Kasumi-1 (cell line): ENCODE measurements at places on chromosomes 16 and 17.

GRCh38 chr16:78936060-78936459 lies 664.5 kb downstream of the MAF start:
- no peak for DNase-seq

DNA sequence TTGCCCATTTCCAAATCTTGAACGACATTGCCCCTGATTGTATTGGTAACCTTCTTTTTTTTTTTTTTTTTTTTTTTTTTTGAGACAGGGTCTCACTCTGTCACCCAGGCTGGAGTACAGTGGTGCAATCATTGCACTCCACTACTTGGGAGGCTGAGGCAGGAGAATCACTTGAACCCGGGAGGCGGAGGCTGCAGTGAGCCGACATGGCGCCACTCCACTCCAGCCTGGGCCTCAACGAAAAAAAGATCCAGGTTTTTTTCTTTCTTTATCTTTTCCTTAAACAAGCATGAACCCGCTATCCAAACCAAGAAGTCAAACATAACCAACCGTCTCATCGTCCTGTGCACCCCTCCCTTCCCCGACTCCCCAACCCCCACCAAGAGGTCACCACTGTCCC lies 47.6 kb upstream of the RPH3AL start:
- DNase-seq, result no peak

GRCh38 chr17:58591455-58591854 lies 77.0 kb upstream of the MTMR4 start:
- no peak for DNase-seq

DNA sequence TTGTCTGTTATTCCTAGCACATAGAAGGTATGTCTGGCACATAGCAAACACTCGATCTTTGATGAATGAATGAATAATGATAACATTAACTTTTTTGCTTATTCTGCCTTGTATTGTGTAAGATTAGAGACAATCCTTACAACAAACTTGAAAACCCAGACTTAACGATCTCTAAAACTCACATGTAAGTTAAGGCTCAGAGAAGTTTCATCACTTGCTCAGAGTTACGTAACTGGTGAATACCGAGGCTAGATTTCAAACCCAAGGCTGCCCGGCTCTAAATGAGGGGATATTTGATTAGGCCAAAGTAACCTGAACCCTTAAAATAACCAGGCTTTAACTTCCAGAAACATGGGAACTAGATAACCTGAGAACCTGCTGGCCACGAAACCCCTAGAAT lies 22.3 kb downstream of the CAPNS2 start:
- DNase-seq, result no peak

DNA sequence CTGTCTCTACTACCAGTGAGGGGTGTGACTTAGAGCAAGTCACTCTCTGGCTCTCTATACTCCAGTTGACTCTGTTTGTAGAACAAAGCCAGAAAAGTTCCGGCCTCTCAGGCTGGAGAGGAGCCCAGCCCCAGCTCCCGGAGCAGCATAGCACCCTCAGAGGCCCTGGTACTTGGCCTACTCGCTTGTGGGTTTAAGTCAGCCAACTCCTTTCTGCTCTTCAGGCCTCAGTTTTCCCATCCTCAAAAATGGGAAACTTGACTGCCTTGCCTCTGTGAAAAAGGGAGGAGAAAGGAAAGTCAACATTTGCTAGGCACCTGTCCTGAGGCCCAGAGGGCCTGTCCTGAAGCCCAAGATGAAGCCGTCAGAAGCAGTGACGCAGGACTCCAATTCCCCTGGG lies 1.1 kb downstream of the CHST6 start:
- DNase-seq, result no peak

GRCh38 chr16:30760001-30760559 lies 1.8 kb downstream of the CFAP119 start:
- DNase-seq, result no peak

DNA sequence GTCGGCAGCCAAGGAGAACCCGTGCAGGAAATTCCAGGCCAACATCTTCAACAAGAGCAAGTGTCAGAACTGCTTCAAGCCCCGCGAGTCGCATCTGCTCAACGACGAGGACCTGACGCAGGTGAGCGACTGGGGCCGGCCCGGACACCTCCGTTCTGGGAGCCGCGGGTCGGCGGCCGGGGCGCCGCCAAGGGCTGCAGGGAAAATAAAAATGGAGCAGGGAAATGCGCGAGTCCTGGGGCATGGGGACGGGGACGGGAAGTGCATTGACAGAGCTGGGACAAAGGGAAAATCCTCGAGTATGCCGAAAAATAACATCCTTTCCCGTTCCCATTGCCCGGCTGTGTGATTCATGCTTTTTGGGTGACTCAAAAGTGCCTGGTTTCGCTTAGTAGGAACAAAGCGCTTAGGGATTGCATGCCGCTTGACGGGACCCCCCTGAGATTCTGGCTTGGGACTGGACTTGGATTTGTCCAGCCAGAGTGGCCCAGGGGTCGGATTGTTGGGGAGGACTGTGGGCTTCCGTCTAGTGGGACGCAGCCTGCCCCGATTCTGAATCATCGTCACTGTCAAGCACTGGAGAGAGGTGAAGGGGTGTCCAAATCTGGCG lies 699 bp downstream of the MPRIP start:
- no peak for DNase-seq

DNA sequence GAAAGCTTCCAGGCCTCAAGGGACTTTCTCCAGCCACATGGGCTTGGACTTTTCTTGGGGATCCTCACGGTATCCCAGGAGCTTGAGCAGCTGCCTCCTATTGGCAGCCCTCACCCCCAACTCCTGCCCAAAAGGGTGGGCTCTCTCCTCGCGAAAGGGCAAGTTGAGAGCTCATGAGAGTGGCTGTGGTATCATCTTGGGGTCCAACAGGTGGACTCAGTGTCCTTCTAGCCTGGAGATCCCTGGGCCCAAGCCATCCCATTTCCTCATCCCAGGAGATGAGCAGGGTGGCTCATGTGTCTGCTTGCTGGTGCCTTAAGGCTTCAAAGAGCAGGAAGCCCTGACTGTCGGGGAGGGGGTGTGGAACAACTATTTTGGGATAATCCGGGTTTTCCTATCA lies 17.7 kb downstream of the TBX4 start:
- DNase-seq, result no peak

GRCh38 chr17:69412251-69412671 lies 2.2 kb upstream of the MAP2K6 start:
- DNase-seq, result no peak

- DNase-seq, result peak; percentile 20
Observed at GRCh38 chr17:52170963-52171572, 12.6 kb upstream of the CA10 start.

DNA sequence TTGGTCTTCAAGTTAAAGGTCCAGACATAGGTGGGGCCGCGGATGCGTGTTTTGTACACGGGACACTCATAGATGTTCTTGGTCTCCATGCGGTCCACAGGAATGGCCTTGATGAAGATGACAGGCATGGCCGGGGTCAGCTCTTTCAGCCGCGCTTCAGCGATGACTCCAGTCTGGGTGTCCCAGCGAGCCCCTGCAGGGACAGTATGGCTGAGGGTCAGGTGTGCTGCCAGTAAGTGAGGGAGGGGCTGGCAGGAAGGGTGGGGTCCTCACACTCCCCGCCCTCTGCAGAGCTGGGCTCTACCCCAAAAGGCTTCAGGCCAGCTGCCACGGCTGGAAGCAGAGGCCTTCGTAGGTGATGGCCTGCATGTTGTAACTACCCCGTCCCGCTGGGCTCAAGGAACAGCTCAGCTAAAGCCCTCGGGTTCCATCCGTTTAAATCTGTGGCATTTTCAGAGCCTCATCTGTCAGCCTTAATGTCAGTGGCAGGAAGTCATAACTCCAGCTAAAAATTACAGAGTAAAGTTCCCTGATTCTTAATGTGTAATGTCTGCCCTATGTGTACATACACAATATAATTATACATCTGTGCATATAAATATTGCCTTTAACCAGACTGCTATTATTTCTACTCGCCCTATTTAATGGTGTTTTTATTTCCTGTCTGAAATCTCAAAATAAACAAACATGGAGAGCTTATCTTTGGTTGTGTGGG lies 45.7 kb downstream of the PGS1 start:
- no peak for DNase-seq

DNA sequence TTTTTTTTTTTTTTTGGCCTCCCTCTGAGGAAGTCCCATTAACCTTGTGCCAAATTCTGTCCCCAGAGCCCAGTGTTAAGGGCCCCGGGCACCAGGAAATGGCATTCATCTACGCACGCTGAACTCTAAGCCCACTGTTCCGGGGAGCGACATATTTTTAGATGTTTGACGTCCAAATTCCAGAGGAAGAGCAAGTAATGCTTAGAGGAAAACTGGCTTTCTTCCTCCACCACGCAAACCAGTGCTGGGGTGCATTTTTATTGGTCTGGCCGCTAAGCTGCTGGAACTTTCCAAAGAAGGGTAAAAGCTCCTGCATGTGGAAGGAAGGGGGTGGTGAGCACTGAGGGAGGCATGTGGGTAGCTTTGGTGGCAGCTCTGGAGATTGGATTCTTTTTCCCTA lies 8.3 kb downstream of the WFDC1 start:
- no peak for DNase-seq

GRCh38 chr17:80826955-80827645 lies 164.5 kb upstream of the CHMP6 start:
- peak; percentile 84 for DNase-seq

DNA sequence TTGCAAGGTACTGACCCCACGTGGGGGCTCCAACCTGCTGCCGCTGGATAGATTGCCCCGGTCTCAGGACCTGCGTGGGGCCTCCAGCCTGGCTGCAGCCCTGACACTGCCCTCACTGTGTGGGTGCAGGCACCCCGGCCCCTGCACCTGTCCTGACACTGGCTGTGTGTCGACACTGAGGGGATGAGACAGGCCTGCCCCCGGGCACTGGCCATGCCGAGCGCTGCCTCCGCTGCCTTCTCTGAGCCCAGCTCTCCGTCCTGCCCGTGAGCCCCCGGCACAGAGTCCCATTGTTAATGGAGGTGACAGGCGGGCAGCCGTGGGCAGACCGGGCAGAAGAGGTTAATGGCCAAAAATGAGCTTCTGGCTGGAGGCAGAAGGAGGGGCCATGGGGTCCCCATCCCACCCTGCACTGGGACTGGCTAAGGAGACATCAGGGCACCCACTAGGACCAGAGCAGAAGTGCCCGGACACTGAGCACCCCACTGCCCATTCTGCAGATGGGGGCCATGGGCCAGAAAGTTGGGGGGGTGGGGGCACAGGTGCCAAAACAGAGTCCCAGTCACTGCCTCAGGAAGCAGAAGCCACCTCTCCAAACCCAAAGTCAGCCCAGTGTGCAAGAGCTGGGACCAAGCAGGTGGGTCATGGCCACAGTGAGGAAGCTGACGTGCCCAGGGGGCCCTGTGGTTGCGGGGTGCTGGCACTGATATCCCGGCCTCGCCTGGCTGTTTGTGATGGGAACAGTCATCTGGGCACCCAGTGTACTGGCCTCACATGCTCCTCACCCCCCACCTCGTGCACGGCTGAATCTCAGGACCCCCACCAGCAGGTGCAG lies 2.5 kb upstream of the PRR35 start:
- no peak for DNase-seq

- no peak for DNase-seq
Observed at GRCh38 chr16:57352636-57353047, 5.9 kb upstream of the CCL22 start.

GRCh38 chr16:24980077-24980793 lies 34.9 kb downstream of the ARHGAP17 start:
- no peak for DNase-seq

DNA sequence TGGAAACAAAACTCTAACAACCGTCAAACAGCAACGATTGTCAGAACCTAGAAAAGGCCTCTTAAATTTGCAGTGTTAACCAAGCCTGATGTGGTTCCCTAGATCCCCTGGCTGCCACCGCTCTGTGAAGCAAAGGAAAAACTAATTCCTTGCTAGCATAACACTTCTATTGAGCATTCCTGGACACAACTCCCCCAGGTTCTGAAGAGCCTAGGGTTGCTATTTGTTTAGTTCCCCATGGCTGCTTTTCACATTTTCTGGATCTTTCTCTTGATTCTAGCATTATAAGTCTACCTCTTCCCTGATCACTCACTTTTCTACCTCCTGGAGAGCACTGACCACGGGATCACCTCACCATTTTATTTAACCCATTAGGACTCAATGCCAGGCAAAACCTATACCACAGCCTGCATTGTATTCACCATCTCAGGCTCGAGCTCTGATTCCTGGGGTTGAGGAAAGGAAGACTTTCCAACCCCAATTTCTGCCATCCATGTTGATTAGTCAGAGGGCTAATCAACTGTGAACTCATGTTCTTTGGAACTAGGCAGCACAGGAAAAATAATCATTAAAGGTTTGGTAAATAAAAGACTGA lies 692 bp upstream of the KCNJ16 start:
- DNase-seq, result no peak

GRCh38 chr17:64611369-64611768 lies 50.7 kb downstream of the SMURF2 start:
- no peak for DNase-seq

- DNase-seq, result no peak
Observed at GRCh38 chr16:4333308-4333638, 17.4 kb downstream of the GLIS2 start.

- DNase-seq, result no peak
Observed at GRCh38 chr17:34740565-34741520, 161.5 kb downstream of the TMEM132E start.

DNA sequence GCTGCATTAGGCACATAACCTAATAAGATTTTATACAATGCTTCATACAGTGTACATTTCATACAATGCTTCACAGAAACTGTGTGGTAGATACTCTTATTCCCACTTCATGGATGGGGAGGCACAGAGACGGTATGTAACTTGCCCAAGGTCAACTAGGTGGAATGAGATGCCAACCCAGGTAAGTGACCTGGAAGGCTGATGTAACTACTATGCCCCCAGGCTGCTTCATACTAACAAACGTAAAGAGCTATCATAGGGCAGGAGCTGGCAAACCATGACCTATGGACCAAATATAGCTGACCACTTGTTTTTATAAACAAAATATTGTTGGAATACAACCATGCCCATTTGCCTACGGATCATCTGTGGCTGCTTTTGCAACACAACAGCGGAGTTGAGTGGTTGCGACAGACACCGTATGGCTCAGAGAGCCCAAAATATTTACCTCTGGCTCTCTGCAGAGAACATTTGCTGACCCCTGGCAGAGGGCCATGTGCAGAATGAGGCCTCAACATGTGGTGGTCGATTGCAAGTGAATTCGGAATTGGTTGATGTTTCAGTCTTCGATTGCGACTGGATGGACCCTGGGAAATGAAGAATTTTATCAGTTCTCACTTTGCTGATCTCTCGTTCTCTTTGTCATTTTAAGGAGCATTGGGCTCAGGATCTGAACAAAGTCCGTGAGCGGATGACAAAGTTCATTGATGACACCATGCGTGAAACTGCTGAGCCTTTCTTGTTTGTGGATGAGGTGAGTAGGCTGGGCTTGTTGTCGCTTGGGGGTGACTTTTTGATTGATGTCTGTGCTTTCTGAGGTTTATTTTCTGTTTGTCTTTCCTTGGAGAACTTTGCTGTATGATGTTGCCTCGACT lies 109.7 kb downstream of the PLCG2 start:
- no peak for DNase-seq

DNA sequence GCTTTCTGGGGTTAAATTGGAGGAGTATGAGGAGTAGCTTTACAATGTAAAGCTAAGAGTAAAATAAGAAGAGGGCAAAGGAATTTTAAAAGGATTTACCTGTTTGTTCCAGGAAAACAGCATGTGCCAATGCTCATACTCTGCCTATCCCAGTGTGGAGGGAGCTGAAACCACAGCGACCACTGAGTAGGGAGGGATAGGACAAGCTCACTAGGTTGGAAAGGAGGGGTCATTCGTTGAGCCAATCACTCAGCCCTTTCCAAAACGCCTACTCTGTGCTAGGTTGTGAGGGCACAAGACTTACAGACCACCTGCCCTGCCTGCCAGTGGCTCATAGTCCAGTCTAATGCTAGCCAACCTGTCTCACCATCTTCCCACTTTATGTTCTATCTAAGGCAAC lies 1.1 kb upstream of the DNAJC7 start:
- DNase-seq, result peak; percentile 34

GRCh38 chr16:30429418-30429677 lies 482 bp downstream of the DCTPP1 start:
- no peak for DNase-seq
